ENCODE measurements at places on chromosomes 16 and 17. TPM values are rescaled to one million over a fixed set of nuclear protein-coding genes. Genes with fewer than 3 reads are reported as not detected.

MIEN1 gene
- polyA plus RNA-seq: 27.5 TPM

CD300E gene
- polyA plus RNA-seq: 0.10 TPM

GRCh38 chr16:80526418-80527061 lies 14.3 kb upstream of the DYNLRB2 start:
- peak; percentile 73 for DNase-seq

DNA sequence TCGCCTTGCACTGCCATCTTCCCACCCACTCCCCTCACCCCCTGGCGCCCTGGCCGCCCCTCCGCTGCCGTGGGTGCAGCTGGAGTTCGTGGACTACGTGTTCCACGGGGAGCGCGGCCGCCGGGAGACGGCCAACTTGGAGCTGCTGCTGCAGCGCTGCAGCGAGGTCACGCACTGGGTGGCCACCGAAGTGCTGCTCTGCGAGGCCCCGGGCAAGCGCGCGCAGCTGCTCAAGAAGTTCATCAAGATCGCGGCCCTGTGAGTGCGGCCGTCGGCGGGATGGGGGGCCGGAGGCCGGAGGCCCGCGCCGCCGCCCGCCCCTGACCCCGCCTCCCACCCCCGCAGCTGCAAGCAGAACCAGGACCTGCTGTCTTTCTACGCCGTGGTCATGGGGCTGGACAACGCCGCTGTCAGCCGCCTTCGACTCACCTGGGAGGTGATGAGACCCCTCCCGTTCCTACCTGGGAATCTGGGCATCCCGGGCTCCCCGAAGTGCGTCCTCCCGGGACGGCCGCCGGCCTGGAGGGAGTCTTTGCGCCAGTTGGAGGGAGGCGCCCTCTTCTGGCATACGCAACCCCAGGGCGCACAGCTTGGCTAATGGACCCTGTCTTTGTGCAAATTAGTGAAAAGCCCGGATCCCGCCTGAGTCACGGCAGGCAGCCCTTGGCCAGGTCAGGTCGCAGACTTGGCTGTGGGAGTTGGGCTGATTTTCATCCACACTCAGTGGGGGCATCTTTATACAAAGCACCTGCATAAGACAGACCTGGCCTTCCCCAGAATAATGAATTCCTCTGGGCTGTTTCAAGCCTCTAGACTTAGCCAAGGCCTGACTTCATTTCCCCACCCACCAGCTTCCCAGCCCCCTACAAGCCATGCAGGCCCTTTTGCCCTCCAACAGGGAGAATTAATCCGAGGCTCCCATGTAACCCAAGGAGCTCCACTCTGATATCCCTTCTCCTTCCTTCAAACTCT lies 14.3 kb downstream of the RAPGEFL1 start:
- peak; percentile 73 for DNase-seq

EPX gene
- polyA plus RNA-seq: 0.90 TPM

DNA sequence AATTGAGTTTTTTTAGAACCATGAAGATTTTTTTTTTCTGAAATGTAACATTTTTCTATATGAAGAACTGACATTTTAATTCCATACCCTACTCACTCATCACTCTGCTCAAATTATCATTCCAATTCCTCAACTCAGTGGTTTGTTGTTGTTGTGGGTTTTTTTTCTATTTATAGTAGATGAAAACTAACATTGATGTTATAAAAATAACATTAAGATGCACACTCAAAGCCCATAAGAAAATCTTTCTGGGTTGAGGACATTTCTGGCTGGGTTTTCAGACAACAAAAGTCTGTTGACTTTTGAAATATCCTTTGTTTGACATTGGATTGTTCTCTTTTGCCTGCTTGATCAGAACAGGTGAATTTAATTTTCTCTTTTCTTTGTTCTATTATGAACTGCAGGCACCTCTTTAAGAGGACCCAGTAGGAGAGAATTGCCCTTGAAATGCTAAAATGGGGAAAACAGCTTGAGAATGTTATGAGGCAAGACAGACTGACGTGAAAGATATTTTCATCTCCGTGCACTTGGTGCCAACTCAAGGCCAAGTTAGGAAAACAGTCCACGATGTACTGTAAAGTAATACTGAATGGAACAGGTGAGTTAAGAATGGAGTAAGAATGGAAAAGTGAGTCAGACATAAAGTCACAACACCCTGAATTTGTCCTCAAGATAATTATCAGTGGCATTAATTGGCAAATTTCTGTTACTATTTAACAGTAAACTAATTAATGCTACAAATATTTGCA lies 16.1 kb upstream of the ABCA5 start:
- no peak for DNase-seq

- no peak for DNase-seq
Measured at GRCh38 chr16:57270221-57271062, 14.0 kb downstream of the PLLP start.

All from left kidney (tissue), 8 donors.